A673 (cell line): ENCODE measurements at places on chromosomes 3 and 15.
A peak's percentile ranks its signal among the peaks of the same experiment; 100 is the strongest.

- no peak for DNase-seq
Observed at GRCh38 chr15:33311312-33311971, 675 bp downstream of the RYR3 start.

- DNase-seq = peak; percentile 21
Observed at GRCh38 chr3:172550347-172550943, 27.2 kb upstream of the TNFSF10 start.

DNA sequence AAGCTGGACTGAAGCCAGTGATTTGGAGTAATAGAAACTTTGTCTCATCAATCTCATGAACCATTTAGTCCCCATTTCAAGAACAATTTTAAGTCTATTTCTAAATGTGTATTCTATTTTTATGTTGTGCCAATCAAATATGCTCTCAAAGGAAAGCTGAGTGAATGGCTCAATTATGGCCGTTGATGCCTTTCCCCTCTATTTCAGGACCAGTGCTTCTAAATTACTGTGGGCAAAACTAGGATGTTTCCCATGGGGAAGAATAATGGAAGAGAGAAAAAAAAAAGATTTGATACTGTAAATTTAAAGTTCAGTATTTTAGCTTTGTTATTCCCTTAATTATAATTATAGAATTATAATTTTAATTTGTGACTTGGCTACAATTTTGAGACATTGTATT lies 110.1 kb downstream of the CADM2 start:
- no peak for DNase-seq

GRCh38 chr3:50453907-50454306 lies 49.5 kb downstream of the CACNA2D2 start:
- no peak for DNase-seq

DNA sequence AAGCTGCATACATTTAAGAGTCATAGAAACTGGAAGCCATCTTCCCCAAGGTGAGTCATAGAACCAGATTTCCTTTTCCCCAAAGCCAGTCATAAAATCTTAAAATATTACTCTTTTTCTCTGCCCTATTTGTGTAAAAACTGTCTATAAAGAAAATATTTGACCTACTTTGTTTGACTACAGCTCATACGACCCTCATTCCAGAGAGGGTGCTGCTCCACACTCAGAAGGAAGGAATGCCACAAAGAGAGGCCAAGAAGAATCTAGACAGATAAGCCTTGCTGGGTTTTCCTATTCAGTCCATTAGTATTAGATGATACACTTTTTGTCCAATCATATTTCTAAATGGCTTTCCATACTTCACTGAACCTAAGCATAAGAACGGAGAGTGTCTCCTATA lies 671.6 kb upstream of the SGO1 start:
- no peak for DNase-seq

DNA sequence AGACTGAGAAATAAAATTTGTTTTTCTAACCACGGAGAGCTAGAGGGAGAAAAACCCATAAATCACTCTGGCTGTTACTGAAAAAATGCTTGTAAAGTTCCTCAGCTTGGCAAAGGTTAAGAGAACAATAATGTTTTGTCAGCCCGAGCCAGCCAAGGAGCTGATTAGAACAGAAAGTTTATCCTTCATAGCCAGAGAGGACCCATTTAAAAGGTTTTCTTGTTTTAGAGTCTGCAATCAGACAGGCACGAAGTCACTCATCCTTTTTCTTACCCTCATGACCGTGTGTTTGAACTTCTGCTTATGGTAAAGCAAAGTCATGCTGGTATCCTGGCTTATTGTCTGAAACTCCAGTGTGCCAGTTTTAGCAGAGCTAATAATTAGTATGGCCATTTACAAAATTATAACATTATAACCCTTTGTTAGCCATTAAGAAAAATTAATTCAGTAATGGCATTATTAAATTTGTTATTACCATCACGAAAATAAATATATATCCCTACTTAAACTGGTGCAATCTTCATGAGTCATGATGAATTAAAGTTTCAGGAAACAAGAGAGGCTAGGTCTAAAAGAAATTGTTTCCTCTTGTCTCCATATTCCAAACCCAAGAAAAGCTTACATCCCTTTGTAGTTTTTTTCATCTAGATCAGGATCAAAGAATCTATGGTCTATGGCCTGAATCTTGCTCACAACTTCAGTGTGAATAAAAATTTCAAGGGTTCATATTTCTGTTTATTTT lies 13.5 kb upstream of the STXBP5L start:
- no peak for DNase-seq

GRCh38 chr15:70902107-70902506 lies 9.5 kb downstream of the LRRC49 start:
- DNase-seq = peak; percentile 63

GRCh38 chr15:74464216-74464615 lies 3.3 kb upstream of the UBL7 start:
- no peak for DNase-seq

- DNase-seq = no peak
Observed at GRCh38 chr15:92801774-92802464, 98.2 kb upstream of the CHD2 start.

DNA sequence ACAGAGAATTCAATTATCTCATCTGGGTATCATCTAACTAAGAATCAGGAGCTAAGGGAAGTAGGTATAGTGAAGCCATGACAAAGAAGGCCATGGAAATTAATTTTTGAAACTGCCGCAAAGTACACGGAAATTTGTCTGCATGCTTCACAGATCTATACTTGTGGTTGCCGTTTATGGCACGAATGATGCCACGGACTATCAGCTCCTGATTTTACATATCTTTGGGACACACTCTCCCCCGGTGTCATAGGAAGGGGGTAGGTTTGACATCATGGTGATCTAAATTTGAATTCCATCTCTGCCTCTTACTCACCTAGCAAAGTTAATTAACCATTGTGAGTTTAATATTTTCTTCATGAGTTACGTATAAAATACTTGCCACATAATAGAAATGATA lies 14.0 kb downstream of the ARPP21 start:
- no peak for DNase-seq

DNA sequence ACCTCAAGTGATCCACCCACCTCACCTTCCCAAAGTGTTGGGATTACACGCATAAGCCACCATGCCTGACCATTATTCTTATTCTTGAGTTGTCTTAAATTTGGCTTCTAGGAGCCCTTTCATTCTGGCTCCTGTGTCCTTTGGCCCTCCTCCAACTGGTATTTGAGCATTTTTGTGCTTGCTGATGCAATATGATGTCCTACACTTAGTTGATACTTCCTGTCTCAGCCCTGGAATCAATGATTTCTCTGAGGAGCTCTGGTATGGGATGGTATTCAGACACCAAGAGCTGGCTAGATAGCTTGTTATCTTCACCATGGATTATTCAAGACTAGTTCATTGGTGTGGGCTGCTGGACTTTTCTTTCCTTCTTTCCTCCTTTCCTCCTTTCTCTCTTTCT lies 25.4 kb downstream of the ZNF621 start:
- DNase-seq = no peak

DNA sequence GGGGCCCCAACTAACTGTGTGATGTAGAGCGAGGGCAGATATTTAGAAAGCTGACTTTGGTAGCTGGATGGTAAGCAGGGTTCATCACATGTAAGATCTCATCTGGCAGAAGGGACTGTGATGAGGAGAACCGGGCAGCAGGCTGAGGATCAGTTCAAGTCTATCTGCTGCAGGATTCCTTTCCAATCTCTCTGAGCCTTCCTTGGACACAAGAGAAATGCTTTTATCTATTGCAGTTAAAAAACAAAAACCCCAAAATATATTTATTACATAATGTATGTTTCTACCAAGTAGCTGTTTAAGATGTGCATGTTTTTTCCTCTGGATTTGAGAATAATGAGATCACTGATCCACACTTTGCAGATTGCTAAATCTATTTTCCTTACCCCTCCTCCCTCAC lies 411.5 kb downstream of the RAP2B start:
- no peak for DNase-seq

DNA sequence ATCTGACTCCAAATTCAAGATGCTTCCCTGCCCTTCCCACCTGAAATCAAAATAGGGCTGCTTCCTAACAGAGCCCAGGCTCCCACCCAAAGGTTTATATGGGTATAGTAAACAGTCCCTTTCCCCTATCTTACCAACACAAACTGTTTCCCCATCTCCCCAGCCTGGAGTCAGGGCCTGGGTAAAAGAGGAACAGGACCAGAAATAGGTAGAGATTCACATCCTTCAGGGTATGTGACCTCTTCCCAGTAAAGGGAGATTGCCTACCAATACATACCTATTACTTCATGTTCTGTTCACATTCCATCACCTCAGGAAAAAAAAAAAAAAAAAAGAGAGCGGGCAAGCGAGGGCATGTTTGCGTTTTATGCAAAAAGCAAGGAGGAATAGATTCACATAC lies 9.7 kb upstream of the SHF start:
- no peak for DNase-seq

GRCh38 chr3:16406166-16406565 lies 107.3 kb downstream of the RFTN1 start:
- DNase-seq = no peak

- no peak for DNase-seq
Observed at GRCh38 chr15:93801206-93801605, 430.2 kb upstream of the MCTP2 start.

- DNase-seq = no peak
Observed at GRCh38 chr3:32540899-32541298, 29.8 kb downstream of the DYNC1LI1 start.

DNA sequence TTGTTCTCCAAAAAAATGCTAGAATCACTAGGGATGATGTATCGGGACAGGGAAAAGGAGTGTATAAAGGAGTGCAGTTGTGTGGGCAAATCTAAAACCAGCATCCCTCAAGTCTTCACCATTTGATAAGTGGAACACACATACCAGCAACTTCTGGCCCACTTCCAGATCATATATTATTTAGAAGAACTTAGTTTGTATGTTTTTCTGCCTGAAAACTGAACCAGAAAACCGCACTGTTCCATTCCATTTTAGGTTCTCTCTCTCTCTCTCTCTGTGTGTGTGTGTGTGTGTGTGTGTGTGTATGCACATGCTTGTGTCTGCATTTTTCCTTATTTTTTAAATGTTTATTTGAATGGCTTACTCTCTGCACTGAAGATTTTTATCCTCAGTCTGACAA lies 93.5 kb downstream of the SERPINI1 start:
- DNase-seq = no peak

- DNase-seq = no peak
Observed at GRCh38 chr3:37709946-37710640, 151.6 kb upstream of the CTDSPL start.

GRCh38 chr3:52025453-52025852 lies 29.8 kb upstream of the RPL29 start:
- DNase-seq = no peak

- DNase-seq = no peak
Observed at GRCh38 chr15:27705056-27705455, 394.1 kb downstream of the OCA2 start.

DNA sequence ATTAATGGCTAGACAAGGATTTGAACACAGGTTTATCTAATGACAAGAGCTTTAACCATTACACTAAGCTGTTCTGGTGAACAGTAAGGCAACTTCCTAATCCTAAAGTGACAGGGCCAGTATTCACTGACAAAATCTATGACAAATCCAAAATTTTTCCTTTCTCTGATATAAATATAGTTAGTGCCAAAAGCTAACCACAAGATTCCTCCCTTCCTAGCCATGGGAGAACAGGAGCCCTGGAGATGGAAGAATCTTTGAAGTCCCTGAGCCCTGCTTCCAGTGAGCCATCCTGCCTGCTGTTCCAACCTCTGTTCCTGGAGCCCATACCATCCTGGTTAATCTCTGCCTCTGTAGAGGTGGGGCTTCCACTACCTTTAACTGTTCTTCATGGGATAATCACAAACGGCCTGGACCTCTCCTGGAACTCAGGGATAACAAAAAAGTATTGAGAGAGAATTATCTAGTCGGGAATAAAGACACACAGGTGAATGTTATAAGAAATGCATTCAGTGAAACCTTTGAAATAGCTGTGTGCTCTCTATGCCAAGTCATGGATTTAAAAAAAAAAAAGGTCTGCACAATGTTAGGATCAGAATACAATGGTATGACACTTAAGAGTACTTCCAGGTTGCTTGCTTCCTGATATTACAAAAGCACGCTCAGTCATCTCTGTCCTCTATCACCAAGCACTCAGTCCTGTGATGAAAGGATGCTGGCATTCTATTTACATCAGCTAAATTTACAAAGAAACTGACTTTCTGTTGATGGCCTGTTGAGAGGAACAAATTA lies 235.8 kb downstream of the SUCLG2 start:
- no peak for DNase-seq

DNA sequence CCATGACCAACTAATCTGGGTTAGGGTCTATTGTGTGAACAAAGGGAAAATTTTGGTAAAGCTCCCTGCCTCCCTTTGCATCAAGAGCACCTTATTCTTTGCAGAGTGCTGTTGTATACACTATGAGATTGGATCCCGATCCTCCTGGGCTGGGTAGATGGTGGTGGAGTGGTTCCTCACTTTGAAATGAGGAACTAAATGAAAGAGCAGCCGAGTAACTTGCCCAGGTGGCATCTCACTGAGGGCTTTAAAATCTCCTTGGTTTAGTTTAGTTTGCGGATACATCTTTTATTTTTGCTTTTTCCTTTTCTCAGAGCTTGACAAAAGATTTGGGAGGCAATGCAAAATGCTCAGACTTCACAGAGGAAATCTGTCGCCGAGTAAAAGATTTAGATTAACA lies 19.4 kb downstream of the IDH3A start:
- DNase-seq = no peak

GRCh38 chr15:37743826-37744225 lies 190.6 kb upstream of the TMCO5A start:
- DNase-seq = no peak

DNA sequence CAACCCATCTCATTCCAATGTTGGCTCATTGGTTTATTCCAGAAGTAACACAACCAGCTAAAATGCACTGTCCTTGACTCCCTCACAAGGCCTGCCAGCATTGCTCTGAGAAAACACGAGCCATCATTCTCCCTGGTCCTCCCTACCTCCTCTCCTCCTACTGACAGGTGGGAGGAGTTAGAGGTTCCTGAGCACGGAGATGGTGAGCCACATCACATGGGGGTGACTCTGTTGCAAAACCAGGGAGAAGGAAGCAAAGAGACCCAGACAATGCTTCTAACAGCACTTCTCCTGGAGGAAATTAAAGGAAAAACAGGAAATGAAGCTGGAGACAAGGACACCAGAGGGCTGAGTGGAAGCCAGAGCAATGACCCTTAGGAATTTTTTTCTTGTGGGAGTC lies 667.4 kb downstream of the NTRK3 start:
- no peak for DNase-seq

- DNase-seq = no peak
Observed at GRCh38 chr3:86382556-86382955, 608.4 kb downstream of the VGLL3 start.
